ENCODE measurements at places on chromosomes 12 and 14.

DNA sequence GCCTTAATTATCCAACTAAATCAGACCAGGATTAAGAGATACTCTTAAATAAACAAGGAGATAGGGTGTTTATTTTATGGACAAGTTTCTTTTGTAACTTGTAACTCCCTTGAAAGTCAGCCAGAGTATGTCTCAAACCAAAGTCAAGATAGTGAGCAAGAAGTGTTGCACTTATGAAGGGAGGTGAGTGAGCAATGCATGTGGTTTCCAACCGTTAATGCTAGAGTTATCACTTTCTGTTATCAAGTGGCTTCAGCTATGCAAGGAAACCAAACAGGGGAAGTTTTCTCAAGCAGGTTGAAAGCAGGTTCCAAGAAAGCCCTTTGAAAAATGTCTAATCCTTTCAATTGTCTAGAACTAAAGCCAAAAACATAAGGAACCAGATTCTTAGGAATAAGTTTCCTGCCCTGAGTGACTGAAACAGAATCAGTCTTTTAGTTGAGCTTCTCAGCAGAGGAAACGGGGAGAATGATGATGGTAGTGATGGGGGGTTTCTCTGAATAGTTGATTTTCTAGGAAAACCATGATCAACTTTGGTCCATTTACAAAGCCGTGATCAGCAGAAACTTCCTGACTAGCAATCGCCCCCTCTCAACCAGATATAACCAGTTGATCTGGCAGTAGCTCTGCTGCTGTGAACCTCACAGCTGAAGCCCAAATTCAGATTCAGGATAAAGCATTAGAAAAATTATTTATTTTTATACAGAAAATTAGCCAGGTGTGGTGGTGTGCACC is 128.4 kb downstream of the DAD1 start:
- no peak for DNase-seq

- DNase-seq: no peak
These were observed 328.1 kb downstream of the BCL11B start for GRCh38 chr14:98943907-98944306.

DNA sequence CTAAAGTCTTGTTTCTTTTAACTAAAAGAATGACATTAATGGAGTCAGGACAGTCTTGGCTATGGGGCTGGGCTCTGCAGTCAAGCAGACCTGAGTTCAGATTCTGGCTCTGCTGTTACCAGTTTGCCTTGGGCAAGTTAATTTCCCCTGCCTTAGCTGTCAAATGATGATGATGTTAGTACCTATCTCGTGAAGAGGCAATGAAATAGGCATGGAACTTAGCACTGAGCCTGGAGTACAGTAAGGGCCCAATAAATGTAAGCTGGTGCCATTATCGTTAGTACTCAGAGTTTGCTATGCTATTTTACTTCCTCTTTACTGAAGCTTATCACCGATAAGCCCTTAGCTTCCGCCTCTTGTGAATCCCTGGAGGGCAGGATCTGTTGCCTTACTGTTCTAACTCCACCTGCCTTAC is 8.5 kb downstream of the FBXW8 start:
- DNase-seq: no peak

GRCh38 chr14:102688290-102688689 is 89.0 kb upstream of the TRAF3 start:
- no peak for DNase-seq

DNA sequence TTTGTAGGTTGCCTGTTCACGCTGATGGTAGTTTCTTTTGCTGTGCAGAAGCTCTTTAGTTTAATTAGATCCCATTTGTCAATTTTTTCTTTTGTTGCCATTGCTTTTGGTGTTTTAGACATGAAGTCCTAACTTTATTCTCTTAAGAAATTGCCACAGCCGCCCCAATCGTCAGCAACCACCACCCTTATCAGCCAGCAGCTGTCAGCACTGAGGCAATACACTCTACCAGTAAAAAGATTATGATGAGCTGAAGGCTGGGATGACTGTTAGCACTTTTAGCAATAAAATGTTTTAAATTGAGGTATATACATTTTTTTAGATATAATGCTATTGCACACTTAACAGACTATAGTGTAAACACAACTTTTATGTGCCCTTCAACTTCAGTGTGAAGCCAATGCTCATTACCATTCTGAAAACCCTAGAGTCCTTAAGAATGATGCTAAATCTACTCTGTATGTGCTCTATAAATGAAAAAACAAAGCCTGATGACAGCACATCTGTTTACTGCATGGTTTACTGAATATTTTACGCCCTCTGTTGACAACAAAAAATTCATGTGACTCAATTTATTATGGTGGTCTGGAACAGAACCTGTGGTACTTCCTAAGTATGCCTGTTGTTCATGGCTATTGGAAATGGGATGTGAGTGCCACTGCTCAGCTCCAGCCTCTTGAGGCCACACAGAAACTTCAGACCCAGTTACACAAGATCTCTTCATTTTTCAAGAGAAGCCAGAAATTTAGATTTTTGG is 197.4 kb downstream of the DUSP6 start:
- DNase-seq: no peak

DNA sequence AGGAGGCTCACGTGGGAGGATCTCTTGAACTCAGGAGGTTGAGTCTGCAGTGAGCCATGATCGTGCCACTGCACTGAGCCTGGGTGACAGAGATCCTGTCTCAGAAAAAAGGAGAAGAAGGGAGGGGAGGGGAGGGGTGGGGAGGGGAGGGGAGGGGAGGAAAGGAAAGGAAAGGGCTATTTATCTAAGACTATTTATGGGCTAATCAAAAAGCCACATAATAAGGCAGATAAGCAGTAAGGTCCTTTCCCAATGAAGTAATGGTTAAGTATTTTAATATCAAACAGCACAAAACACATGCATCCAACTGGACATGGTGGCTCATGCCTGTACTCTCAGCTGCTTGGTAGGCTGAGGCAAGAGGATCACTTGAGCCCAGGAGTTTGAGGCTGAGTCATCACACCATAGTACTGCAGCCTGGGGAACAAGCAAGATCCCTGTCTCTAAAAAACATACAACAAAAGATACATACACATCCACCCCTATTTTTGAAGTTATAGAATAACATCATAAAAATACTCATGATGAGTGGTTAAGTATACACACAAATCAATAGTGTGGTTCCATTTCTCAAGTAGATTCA is 9.7 kb downstream of the PAWR start:
- no peak for DNase-seq

DNA sequence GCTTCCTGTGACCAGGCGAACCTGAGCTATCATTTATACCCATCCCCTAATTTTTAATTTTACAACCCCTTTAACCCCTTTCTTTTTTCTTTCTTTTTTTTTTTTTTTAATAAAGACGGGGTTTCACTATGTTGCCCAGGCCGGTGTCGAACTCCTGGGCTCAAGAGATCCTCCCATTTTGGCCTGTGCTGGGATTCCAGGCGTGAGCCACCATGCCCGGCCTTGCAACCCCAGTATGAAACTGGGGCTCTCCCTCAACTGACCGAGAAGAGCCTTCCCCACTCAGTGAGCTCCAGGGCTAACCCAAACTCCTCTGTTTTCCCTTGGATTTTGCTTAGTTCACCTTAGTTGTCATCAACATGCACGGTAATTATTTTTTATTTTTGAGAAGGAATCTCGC is 992 bp downstream of the CPSF2 start:
- no peak for DNase-seq

DNA sequence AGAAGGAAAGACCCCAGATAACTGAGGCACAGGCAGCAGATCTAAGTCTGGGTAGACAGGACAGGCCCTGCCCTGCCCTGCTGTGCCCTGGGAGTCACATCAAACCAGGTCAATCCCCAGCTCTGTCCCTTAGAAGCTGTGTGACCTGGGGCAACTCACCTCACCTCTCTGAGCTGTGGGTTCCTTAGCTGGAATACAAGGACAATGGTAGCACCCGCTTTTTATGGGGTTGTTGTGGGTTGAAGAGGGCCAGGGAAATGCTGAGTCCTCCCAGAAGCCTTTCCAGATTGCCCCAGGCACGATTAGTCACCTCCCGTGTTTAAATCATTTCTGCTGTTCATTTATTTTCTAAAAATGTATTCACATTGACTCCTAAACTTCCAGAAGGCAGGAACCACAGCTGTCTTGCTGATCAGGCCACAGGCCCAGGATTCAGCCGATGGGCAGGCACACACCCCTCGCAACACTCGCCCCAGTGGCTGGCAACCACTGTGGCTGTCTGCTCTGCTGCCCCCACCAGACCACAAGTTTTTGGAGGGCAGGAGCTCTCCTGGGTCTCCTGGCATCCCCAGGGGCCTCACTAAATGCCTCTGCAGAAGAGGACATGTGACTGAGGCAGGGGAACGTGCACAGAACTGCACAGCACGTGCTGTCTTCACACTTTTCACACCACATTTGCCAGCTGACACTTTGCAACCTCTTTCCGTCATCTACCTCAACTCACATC is 3.0 kb downstream of the SELPLG start:
- DNase-seq: no peak
